Regular cardiac myocyte (primary cell): ENCODE measurements at places on chromosomes 1 and 21. TPM values are rescaled to one million over a fixed set of nuclear protein-coding genes. Genes with fewer than 3 reads are reported as not detected.

The WDR64 gene
- total RNA-seq = not detected in 2 replicates

The KRTAP19-3 gene
- total RNA-seq = not detected in 2 replicates

The KAZN gene
- total RNA-seq = 1.7 and 3.4 TPM in 2 replicates

The TCHHL1 gene
- total RNA-seq = not detected in 2 replicates

The CCDC30 gene
- 0.96 and 1.4 TPM in 2 replicates for total RNA-seq

The ASCL5 gene
- under 0.01 TPM in 1 of 2 replicates, not detected in the other for total RNA-seq

The SLC9C2 gene
- 0.28 TPM in 1 of 2 replicates, not detected in the other for total RNA-seq

The DDI2 gene
- total RNA-seq = 12.5 and 15.8 TPM in 2 replicates

The MRPS6 gene
- total RNA-seq = 12.7 and 42.2 TPM in 2 replicates

The DNAJC6 gene
- 4.8 and 8.7 TPM in 2 replicates for total RNA-seq

The USH2A gene
- not detected in 2 replicates for total RNA-seq

The ELF3 gene
- 0.77 and 2.5 TPM in 2 replicates for total RNA-seq

The HRNR gene
- total RNA-seq = not detected in 2 replicates

The TINAGL1 gene
- 369 and 742 TPM in 2 replicates for total RNA-seq

The LSM10 gene
- total RNA-seq = 9.6 and 43.3 TPM in 2 replicates

The ADORA1 gene
- 0.38 and 2.0 TPM in 2 replicates for total RNA-seq

The HUNK gene
- total RNA-seq = not detected in 2 replicates

The PAPPA2 gene
- 2.9 and 4.8 TPM in 2 replicates for total RNA-seq

The KRTAP10-1 gene
- total RNA-seq = not detected in 2 replicates

The BRDT gene
- not detected in 2 replicates for total RNA-seq

The MYOG gene
- not detected in 2 replicates for total RNA-seq

The RASAL2 gene
- 20.1 and 27.9 TPM in 2 replicates for total RNA-seq

The WARS2 gene
- 11.3 and 12.5 TPM in 2 replicates for total RNA-seq

The KRTAP10-6 gene
- not detected in 2 replicates for total RNA-seq

The EPHB2 gene
- total RNA-seq = 1.2 and 2.3 TPM in 2 replicates

The CFHR2 gene
- total RNA-seq = not detected in 2 replicates

The LCE1E gene
- not detected in 2 replicates for total RNA-seq
